ENCODE measurements at places on chromosomes 4 and X.
A peak's percentile ranks its signal among the peaks of the same experiment; 100 is the strongest.

- no peak for DNase-seq
Measured at GRCh38 chr4:125722009-125722408, 407.3 kb downstream of the FAT4 start.

- DNase-seq, result peak; percentile 54
Measured at GRCh38 chr4:122826553-122827257, at the start of gene FGF2. TSS of gene FGF2 (plus strand) at chr4:122826831. CDS start at chr4:122827175, 344 bp downstream.

DNA sequence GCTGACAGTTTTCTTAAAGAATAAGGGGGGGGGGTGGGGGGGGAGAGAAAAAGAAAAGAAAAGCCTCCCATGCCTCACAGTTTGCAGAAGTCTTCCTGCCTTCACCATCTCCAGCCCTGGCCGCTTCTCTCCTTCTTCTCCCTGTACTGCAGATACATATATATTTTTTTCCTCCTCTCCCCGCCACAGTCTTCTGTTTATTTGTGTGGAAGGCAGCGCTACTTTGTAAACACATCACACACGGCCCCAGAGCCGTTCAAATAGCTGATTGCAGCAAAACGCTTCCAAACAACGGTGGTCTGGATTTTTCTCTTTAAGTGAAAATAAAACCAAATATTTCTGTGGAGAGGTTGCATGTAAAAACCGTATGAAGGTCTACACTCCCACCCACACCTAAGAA, 732 bp downstream of the NLGN4X start:
- DNase-seq, result no peak

- DNase-seq, result no peak
Measured at GRCh38 chrX:149984411-149984810, 46.1 kb upstream of the EOLA2 start.

GRCh38 chrX:7028246-7028645, 119.3 kb upstream of the STS start:
- no peak for DNase-seq

- no peak for DNase-seq
Measured at GRCh38 chrX:123927845-123928244, 33.7 kb upstream of the STAG2 start.

DNA sequence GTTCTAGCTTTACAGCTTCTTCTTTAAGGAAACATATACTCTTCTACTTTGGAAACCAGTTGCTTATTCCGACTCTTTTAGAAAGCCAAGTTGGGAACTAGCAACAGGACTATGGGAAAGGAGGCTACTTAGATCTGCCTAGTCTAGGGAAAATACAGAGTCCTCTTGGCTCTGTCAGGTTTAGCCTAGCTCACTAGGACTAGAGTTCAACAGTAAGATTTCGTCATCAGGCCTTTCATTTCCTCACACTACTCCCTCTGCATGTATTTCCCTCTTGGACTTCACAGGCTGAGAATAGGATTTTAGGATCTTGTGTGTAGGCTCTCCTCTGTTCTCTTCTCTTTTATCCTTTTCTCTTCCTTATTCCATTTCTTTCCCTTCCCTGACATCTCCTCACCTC, 409.8 kb downstream of the AR start:
- no peak for DNase-seq

GRCh38 chr4:159926871-159927270, 824.0 kb downstream of the RAPGEF2 start:
- no peak for DNase-seq

DNA sequence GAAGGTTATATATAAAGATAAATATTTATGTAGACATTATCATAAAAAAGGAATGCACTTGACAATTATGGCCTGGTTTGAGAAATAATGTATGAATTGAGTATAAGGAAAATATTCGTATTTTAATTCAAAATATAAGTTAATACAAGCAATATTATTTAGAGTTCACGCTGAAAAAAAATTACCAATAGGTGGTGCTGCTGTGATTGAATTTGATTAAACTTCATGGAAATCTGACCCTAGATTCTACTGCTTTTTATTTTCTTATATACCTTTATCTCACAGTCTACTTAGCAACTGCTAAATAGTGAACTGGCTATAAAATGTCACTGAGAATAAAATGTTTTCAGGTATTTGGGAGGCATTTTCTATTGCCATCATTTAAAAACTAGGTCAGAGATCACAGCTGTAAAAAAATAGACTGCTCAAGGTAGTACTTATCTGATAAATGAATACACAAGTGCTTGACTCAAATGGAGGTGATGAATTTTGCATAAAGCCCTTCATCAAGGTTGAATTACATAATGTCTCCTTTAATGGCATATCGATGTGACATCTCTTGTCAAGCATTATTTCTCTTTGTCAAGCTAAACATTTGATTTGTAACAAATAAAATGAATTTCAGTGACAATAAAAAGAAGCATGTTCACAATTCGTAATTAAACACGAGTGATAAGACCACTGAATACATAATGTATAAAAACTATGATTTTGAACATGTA, 1638.8 kb upstream of the PCDH7 start:
- no peak for DNase-seq

DNA sequence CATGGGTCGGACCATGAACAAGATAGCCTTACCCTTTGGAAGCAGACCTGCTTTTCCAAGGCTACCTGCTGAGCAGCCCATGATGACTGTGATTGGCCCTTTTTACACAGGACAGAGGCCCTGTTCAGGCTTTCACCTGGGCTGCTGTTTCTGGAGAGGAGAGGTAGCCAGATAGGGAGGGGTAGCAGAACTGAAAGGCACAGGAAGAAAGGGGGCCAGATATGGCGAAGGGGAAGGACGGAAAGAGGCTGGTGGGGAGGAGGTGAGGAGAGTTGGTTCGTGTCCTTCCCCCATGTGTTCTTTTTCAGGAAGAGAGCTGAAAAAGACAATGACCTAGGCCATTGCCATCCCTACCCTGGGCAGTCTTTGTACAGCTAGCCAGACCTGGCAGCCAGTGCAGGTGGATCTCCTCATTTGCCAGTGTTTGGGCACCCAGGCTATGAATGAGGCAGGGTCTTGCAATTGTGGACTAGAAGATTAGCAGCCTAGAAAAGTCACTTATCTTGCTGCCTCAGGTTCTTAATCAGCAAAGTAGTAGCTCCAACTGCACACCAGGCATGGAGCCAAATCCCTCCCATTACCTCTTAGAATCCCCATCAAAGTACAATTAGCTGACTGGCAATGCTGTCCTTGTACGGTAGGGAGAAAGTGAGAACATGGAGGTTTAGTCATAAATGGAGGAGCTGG, 139.6 kb downstream of the AMMECR1 start:
- DNase-seq, result no peak

DNA sequence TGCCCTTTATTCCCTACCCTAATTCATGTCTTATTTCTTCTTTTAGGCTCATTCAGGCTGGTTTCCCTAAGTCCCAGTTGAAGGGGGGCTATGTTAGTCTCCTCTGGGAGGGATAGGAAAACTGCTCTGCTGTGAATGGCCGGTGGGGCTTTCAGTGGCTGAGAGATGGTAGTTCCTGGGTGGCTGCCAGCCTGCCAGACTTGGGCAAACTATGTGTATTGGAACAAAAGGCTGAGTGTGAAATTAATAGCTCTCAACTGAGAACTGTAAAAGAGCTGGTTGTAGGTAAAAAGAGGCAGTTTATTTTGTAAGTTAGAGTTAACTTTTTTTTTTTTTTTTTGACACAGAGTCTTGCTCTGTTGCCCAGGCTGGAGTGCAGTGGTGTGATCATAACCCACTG, 28.8 kb downstream of the ARHGAP10 start:
- DNase-seq, result no peak

GRCh38 chr4:104868533-104868932, 278.1 kb upstream of the TET2 start:
- DNase-seq, result no peak

- DNase-seq, result no peak
Measured at GRCh38 chr4:113086172-113086695, 36.8 kb downstream of the ANK2 start.

DNA sequence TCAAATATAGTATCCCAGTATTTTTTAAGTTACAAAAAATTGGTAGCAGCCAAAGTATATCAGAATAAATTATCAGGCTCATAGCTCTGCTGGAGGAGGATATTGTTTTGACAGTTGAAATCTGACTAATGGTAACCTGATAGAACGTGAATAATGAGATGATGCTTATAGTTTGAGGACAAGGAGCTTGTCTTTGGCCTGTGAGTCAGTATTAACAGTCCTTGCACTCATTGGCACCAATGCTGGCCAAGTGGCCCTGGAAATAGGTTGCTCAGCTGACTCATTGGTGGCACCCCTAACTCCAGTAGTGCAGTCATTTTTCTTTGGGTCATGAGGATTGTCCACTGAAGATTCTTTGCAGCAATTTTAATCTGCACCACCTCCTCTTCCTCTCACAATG, 203.3 kb upstream of the JADE1 start:
- DNase-seq, result peak; percentile 1

DNA sequence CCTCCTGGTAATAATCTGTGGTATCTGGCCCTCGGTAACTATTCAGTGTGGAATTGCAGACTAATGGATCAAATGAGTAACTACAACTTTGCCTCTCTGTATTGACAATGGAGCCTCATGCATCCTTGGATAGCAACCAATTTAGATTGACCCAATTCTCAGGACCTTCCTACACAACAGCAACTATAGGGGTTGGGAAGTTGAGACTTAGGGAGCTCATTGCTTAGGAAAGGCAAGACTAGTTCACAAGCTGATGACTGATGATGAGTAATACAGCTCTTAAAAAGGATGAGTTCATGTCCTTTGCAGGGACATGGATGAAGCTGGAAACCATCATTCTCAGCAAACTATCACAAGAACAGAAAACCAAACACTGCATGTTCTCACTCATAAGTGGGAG, 47.5 kb upstream of the KLHL13 start:
- DNase-seq, result no peak

DNA sequence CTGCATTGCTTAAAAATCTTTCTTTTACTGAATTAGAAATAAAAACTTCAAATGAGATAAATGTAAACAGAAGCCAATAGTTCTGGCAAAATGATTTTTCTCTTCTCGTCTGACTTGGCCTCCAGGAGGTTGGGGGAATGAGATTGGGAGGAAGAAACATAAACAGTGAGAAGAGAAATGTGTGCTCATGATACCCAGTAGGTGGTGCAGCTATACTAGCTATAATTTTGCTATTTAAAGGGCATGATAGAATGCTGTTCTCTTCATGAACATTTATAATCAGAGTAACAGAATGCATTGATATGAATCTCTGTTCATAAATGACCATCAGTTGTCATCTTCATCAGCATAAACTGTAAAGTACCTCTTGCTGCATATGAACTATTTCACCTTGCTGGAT, 85.5 kb downstream of the TACR3 start:
- DNase-seq, result no peak

DNA sequence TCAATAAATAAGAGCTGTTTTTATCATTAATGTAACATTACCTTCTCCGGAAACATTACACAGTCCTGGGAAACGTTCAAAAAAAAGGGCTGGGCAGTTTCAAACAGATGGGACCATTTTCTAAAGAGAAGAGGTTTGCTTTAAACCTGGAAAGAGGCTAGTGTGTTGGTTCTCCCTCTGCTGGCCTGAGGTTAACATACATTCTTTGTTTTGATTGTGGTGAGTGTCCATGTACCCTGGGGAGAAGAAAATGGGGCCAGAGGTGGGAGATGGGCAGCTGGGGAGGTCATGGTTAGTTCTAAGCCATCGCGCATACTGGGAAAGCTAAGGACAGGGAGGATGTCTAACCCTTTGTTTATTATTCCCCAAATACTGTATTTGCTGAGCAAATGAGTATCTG, 194.7 kb downstream of the CPEB2 start:
- DNase-seq, result no peak

- no peak for DNase-seq
Measured at GRCh38 chrX:10538831-10539230, 81.6 kb downstream of the MID1 start.

- no peak for DNase-seq
Measured at GRCh38 chrX:126165721-126166461, at the start of gene DCAF12L2. TSS of gene DCAF12L2 (minus strand) at chrX:126166289. CDS start at chrX:126165924, 365 bp downstream.

GRCh38 chr4:141352909-141353525, 132.3 kb downstream of the ZNF330 start:
- DNase-seq, result no peak

DNA sequence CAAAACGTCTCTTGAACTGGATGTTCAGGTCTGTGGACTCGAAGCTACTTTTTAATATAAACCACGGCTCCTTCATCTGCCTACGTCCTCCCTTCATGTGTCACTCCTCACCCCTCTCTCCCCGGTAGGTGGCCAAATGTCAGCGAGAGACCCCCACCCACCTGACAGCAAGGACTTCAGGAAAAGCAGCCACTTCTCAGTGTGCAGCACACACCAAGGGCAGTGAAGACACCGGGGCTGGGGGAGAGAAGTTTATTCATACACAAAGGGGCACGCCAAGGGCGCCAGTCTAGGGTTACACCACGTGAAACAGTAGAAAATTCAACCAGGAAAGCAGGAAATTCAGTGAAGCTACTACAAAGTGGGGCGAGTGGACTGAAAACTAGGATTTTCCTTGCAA, 181.2 kb downstream of the AFAP1 start:
- DNase-seq, result no peak

GRCh38 chr4:159353422-159354116, 250.7 kb downstream of the RAPGEF2 start:
- DNase-seq, result no peak

DNA sequence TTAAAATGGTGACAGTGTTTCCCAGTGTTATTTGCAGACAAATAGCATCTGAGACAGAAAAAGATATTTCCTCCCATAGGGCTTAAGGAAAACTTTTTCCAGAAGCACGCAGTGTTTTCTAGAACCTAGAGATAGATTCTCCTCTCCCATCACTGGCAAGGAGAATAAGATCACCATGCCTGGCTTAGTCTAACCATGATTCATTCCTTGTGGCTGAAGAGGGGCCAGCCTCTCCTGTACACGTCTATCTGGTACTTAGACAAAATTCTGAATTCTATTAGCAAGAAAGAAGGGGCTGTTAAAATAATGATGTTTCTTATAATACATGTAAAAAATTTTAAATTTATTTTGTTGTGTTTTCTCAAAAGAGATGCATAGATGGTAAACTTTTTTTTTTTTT, 296.1 kb upstream of the LDB2 start:
- DNase-seq, result no peak

- no peak for DNase-seq
Measured at GRCh38 chrX:110786486-110786885, 9.1 kb downstream of the CHRDL1 start.

GRCh38 chr4:145939441-145939750, 773 bp upstream of the ZNF827 start:
- no peak for DNase-seq

GRCh38 chrX:124986284-124986683, 333.4 kb upstream of the TEX13C start:
- no peak for DNase-seq

DNA sequence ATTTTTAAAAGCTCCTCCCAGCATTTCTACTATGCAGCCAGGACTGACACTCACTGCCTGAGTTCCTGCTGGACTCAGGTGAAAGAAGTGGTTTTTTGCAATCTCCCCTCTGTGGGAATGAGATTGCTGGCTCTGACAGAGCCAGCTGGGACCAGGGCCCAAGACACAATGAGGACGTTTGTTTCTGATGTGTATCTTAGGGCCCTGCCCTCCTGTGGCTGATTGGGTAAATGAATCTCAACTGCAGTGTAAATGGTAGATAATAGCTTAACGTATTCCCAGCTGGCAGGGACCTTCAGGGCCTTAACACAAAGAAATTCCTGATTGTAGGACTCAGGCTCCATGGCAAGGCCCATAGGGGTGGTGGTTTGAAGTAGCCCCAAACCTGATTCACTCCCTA, 85.8 kb upstream of the PRPS1 start:
- no peak for DNase-seq

- DNase-seq, result no peak
Measured at GRCh38 chrX:48794340-48794910, 7.4 kb upstream of the HDAC6 start.

- no peak for DNase-seq
Measured at GRCh38 chr4:37604461-37604860, 81.7 kb downstream of the RELL1 start.

Data from hypothalamus (tissue), 51 donors.